Activated gamma-delta T cell (primary cell): ENCODE measurements at places on chromosomes 1 and 21.

GRCh38 chr1:218874313-218874712 lies 299.4 kb upstream of the LYPLAL1 start:
- DNase-seq = no peak

GRCh38 chr1:203306965-203307541 lies 1.7 kb downstream of the BTG2 start:
- DNase-seq = peak; percentile 29

DNA sequence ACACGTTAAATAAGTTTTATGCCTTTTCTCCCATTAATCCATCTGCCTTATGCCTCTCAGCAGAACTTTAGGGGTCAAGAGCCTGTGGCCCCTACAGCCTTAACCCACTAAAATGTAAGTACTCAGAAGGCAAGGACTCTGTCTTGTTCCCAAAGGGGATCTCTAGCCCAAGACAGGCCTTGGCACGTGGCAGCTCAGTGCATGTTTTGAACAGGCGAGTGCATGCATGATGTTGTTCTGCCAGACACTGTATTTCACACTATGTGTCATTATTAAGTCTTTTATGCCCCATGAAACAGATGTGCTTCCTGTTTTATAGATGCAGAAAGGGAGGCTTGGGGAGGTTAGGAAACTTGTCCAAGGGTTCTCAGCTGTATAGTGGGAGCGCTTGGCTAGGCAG lies 102.8 kb downstream of the ETS2 start:
- no peak for DNase-seq

- no peak for DNase-seq
Measured at GRCh38 chr1:215082532-215083382, at the start of gene KCNK2. TSS of gene KCNK2 (plus strand) at chr1:215082737. CDS start at chr1:215083386, 649 bp downstream.

GRCh38 chr1:54774820-54775498 lies 10.6 kb upstream of the PARS2 start:
- DNase-seq = no peak

DNA sequence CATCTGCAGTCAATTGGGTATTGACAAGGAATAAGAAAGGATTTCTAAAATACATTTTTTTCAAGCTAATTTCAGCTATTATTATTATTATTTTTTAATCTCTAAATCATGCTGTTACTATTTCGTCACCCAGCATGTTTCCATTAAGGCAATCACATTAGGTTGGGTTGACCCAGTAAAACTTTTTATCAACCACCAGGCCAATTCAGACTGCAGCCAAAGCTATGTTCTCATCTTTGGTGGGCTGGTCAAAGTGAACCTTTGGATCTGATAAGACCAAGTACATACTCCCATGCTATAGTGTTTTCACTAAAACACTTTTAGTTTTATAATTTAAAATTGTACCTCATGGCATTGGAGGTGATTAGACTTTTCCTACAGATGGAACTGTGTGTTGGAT lies 198.6 kb downstream of the PBX1 start:
- DNase-seq = no peak

- DNase-seq = no peak
Measured at GRCh38 chr1:30764939-30765555, 7.5 kb upstream of the LAPTM5 start.

DNA sequence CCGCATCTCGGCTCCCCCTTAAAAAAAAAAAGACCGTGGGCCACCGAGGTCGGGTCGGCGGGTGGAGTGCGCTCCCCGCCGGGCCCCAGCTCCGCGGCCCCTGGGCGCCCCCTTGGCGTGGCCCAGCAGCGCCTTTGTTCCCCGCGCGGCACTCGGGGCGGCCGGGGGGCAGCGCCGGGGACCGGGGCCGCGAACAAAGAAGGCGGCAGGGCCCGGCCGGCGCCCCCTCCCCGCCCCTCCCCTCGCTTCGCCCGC lies 571 bp downstream of the MARCKSL1 start:
- no peak for DNase-seq

- no peak for DNase-seq
Measured at GRCh38 chr1:59233444-59233843, 63.5 kb upstream of the FGGY start.

DNA sequence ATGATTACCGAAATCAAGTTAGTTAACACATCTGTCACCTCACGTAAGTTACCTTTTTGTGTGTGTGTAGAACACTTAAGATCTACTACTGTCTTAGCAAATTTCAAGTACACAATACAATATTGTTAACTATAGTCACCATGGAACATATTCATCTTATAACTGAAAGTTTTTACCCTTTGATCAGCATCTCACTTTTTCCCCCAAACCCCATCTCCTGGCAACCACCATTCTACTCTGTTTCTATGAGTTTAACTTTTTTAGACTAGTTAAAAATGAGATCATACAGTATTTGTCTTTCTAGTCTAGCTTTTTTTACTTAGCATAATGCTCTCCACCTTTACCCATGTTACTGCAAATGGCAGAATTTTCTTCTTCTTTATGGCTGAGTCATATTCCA lies 124.7 kb downstream of the RABGAP1L start:
- no peak for DNase-seq

- no peak for DNase-seq
Measured at GRCh38 chr1:209652873-209653401, 712 bp upstream of the LAMB3 start.

GRCh38 chr1:61337037-61337436 lies 254.7 kb downstream of the NFIA start:
- DNase-seq = no peak

- no peak for DNase-seq
Measured at GRCh38 chr1:233613252-233614172, at the start of gene KCNK1. TSS of gene KCNK1 (plus strand) at chr1:233614106. CDS start at chr1:233614172, 66 bp downstream.

GRCh38 chr21:37032877-37033471 lies 26.5 kb downstream of the RIPPLY3 start:
- DNase-seq = no peak

DNA sequence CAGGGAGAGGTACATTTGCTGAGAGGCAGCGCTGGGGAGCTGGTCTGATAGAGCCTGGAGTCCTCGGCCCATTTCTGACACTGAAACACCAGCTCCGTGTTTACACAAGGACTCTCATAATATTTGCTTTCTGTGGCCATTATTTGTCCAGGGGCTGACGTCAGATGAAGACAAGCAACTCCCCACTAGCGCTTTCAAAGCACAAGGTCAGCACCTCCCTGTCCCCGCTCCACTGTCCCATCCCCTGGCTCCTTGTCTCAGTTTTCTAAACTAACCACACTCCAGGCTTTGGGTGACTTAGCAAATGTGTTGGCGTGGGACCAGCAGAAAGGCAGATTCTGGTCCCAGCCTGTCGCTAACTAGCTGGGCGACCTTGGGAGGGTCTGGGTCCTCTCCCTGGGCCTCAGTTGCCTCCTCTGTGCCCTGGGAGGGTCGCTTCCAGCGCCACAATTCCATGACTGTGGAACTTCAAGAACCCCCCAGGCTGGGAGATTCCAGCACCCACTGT lies 37.4 kb upstream of the ZBTB40 start:
- DNase-seq = no peak

DNA sequence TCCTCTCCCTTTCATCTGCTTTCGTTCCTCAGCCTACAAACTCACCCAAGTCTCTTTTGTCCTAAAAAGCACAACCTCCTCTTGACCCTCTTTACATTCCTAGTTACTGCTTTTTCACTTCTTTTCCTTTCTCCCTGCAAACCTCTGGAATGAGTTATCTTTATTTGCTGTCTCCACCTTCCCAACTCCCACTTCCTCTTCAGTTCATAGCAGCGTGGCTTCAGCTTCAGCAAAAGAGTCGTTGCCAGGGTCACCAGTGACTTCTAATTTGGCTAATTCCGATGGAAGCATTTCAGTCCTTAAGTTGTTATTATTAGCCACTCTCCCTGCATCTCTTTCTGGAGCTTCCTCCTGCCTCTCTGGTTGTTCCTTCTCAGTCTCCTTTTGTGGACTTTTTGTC lies 6.2 kb upstream of the TMEM54 start:
- DNase-seq = no peak

- no peak for DNase-seq
Measured at GRCh38 chr1:153288634-153289275, 24.0 kb downstream of the PGLYRP3 start.

- DNase-seq = no peak
Measured at GRCh38 chr1:201719812-201720521, 109.0 kb upstream of the IPO9 start.

- no peak for DNase-seq
Measured at GRCh38 chr1:43947874-43948437, 1.2 kb downstream of the IPO13 start.

DNA sequence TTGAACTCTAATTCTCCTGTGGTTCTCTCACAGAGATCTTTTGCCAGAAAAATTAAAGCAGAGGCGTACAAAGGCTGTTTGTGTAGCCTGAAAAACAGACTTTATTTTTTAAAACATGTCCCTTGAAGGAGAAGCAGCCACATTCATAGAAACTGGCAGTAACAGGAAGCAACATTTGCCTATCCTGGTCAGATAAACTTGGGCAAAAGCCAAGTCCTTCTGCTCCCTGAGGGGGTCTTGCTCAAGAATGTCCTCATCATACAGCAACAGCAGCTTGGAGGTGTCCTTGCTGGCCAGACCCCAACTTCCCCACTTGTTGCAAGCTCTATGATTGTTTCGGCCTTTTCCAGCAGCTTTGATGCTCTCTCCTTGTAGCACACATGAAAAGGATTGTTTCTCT lies 36.3 kb downstream of the MSTO1 start:
- DNase-seq = no peak

- DNase-seq = no peak
Measured at GRCh38 chr21:36646011-36646410, 52.9 kb upstream of the SIM2 start.

GRCh38 chr1:218426343-218426657 lies 81.2 kb downstream of the TGFB2 start:
- no peak for DNase-seq

DNA sequence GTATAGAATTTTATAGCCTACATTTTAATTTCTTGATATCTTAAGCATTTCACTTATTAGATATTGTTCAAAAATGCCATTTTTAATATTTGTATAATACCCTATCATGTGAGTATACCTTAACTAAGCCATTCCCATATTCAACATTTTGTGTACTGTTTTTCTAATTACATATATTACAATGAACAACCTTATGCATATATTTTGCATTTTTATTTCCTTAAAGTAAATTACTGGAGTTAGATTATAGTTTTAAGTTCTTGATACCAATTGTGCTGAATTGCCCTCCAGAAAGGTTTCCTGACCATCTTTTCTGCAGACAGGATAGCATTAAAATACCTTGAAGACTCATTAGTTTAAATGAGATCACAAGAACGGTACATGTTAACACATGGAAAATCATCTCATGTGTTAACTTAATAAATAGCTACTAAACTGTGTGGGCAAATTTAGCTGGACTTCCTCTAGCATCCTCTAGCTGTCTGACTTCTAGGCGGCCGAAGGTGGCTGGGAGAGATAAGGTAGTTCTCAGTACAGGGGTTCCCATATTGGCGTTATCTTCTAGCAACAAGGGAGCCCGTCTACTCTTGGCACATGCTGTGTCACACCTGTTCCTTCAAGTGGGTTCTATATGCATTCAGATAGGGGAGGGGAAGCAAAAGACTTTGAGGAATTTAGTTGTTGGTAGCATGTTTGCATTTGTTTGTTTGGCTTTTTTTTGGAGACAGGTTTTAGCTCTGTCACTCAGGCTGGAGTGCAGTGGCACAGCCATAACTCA lies 8.9 kb downstream of the DCLRE1B start:
- no peak for DNase-seq

- DNase-seq = no peak
Measured at GRCh38 chr1:155910621-155911121, 478 bp downstream of the RIT1 start.

DNA sequence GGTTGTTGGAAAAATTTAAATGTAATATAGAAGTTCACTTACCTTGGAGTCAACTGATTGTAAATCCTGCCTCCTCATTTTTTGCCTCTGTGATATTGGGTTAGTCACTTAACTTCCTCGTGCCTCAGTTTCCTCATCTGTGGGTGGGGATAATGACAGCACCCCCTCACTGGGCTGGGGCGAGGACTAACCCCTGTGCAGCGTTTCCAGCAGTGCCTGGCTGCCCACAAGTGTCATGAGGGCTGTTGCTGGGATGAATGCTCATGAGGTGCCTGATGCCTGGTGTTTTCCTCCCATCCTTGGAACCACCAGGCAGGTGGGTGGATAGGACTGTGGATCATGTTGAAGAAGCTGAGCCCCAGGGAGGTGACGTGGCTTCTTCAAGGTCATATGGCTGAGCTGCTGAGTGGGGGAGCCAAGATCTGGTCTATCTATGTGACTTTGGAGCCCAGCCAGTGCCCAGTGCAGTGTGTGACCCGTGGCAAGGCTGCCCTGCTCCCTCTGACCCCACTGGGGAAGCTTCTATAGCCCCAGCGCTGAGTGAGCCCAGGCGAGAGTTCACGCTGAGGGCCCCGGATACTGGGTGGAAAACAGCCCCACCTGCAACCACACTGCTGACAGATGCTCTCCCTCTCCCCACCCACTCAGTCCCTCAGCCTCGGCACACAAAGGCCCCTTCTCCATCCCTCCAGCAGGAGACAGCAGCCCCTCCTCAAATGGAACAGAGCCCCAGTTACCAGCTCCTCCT lies 446.0 kb downstream of the PTPRU start:
- no peak for DNase-seq

- DNase-seq = no peak
Measured at GRCh38 chr1:44217809-44218410, 4.6 kb downstream of the DMAP1 start.

DNA sequence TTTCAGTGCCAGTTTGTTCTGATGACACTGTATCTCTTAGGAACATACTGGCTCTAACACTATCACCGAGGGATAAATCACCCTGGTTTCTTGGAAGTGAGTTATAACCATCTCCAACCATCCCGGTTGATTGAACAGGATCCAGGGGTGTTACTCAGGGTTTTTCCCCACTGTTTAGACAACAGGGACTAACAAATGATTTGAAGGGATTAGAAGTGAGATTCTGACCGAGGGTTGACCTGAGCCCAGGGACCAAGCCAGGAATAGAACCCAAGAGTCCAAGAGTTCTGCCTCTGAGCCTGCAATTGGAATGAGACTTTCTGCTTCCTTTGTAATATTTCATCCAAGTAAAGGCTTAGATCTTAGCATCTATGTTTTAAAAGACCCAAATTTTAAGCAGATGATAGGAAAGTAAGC lies 154.0 kb downstream of the DHRS3 start:
- DNase-seq = no peak

DNA sequence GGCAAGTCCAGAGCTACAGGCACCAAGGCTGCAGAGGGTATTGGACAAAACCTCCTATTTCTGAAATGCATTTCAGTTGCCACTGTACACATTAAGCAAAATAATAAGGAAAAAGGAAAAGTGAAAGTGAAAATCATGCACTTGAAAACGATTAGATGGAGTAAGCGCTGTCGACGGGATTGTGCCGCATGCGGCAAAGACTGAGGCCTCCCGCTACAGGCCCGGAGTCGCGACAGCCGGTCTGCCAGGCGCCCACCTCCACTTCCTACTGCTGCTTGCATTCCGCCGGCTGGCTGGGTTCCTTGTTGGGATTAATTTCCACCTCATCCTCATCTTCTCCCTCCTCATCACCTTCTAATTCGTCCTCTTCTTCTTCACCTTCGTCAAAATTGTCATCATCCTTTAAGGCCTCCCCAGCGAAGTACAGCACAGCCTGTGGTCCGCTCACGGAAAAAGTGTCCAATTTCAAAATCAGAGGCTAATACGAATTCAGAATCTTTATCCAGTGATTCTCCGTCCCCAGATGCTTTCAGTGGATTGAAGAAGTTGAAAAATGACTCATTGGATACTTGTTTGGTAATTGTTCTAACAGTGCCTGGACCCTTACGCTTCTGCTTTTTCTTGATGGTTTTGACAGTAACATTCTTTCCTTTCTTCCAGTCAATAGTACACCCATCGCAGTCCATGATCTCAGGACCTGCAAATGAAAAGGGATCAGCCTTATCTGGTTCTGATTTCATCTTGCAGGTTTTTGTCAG lies 38.0 kb downstream of the CD58 start:
- no peak for DNase-seq

- no peak for DNase-seq
Measured at GRCh38 chr1:64242895-64243756, 39.7 kb downstream of the UBE2U start.
